ENCODE measurements at places on chromosomes 11 and 22.
A peak's percentile ranks its signal among the peaks of the same experiment; 100 is the strongest.

GRCh38 chr22:33105501-33105911 lies 47.3 kb upstream of the SYN3 start:
- no peak for DNase-seq

DNA sequence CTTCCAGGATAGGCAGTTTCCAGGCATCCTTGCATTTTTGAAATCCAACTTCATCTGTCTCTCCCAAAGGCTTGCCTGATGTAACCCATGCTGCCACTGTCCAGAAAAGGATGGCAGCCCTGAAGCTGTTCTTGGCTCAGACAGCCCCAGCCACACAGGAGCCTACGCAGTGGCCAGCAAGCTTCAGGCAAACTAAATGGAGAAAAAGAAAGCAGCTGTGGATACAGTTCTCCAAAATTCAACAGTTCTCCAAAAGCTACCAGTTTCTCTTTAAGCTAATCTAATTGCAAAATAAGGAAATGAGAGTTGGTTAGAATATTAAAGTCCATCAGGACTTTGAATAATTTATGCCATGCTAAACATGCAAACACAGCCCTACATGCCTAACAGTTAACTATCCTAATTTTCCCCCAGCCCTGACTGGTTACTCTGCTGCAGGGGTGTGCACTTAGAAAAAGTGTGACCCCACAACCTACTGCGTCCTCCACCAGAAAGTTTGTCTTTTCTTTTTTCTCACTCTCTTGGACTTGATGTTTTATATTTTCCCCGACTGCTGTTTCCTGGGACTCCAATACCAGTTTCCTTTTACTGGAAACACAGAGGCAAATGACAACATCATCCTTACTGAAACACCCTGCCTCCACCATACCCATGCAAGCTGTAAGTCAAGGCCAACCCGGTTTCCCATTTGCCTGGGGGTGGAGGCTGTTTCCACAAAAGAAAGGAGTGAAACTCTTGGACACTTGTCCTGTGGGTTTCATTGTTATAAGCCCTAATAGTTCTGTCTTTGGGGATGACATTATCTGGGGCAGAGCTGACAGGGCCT lies 69.1 kb upstream of the OR5AN1 start:
- DNase-seq = no peak

- no peak for DNase-seq
These were observed at the start of gene MOGAT2 for GRCh38 chr11:75717608-75718418. TSS of gene MOGAT2 (plus strand) at chr11:75717838. CDS start at chr11:75717889, 51 bp downstream.

- no peak for DNase-seq
These were observed 5.1 kb downstream of the ACCS start for GRCh38 chr11:44071157-44071556.

DNA sequence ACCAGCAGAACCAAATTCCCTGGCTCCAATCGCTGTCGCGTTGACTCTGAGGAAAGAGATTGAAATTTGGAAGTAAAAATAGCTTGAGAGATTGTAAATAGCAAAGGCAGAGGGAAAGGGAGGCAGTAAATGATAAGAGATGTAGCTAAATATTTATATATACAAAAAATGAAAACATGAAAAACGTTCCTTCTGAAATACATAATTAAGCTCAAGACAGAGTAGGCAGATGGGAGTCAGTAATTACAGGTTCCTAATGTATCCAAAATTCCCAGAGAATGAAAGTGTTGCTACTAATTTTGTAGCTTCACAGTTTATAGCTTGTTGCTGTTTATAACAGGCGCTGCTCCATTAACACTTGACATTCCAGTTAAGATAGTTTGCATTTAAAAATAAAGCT lies 648.7 kb downstream of the KCNA4 start:
- DNase-seq = no peak

GRCh38 chr11:113188371-113188834 lies 126.0 kb upstream of the TTC12 start:
- DNase-seq = no peak

- DNase-seq = no peak
These were observed 414.0 kb upstream of the LUZP2 start for GRCh38 chr11:24082860-24083259.

GRCh38 chr22:33984656-33985285 lies 64.5 kb upstream of the LARGE1 start:
- DNase-seq = no peak

GRCh38 chr11:44149651-44150050 lies 54.2 kb downstream of the EXT2 start:
- DNase-seq = no peak

DNA sequence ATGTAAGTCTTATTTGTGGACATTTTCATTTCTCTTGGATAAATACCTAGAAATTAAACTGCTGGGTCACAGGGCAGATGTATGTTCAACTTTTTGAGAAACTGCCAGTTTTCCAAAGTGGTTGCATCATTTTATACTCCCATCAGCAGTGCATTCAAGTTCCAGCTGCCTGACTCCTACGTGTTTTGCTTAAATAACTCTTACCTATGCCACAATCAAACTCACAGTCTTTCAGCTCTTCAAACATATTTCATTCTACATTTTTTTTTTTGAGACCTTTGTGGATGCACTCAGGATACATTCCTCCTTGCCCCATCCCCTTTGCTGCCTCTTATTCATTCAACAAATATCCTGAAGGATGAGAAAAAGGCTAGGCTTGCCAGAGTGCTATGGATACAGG lies 9.2 kb downstream of the TCF20 start:
- no peak for DNase-seq

DNA sequence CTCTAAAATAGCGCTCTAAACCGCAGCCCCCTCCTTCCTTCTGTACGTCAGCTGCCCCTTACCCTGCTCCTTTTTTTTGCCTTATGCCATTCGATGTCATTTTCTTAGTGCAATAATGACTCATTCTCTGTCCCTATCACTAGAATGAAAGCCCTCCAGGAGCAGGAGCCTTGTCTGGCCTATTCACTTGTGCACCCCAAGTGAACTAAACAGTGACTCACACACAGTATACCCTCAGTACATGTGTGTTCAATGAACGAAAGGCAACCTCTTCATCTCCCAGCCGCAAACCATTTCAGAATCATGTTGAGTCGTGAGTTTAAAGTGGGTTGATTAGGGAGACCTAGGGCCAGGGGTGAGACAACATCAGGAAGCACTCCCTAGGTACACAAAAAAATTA lies 50.7 kb upstream of the SPATA19 start:
- DNase-seq = no peak

DNA sequence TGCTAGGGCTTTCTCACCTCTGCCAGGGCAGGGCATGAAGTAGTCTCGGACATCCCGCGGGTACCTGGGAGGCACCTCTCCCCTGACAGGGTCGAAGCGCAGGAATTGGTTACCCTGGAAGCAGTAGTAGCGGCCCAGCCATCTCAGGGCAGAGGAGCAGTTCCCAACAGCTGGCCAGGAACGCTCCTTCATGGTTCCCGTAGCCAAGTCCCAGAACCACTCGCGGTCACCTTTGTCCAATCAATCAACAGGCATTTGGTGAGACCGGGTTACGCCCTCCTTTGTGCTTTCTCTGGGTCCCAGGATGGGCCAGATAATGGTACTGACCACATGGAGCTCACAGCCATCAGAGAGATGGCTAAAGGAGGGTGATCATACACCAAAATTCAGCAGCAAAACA lies 3.4 kb downstream of the HPX start:
- DNase-seq = no peak

- DNase-seq = no peak
These were observed 37.4 kb downstream of the PRR5L start for GRCh38 chr11:36333468-36333867.

- DNase-seq = no peak
These were observed 17.4 kb downstream of the SMCO4 start for GRCh38 chr11:93525601-93526345.

DNA sequence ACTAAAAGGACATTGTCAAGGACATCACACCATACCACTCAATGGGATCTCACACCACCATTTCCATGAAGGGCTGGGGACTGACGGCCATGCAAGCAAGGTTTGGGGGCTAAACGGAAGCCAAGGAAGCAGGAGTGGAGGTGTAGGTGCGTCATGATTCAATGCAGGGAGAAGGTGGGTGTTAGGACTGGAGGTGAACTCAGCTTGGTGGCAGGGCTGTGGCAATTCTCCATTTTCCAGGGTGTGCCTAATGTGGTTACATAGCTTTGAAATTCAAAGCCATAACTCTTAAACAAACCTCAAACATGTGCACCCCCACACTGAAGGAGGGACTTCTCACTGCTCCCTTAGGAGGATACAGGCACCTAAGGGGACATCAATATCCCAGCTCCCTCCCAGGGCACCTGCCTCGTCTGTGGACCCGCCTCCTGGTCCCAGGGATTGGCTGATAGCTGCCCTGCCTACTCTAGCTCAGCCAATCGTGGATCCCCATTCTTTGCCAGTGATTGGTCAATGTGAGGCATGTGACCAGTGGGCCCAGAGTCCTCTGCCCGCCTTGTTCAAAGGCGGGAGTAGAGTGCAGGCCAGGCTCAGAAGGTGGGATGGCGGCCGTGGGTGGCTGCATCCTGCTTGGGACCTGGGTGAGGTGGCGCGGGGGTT lies 64.6 kb downstream of the CTTN start:
- no peak for DNase-seq

DNA sequence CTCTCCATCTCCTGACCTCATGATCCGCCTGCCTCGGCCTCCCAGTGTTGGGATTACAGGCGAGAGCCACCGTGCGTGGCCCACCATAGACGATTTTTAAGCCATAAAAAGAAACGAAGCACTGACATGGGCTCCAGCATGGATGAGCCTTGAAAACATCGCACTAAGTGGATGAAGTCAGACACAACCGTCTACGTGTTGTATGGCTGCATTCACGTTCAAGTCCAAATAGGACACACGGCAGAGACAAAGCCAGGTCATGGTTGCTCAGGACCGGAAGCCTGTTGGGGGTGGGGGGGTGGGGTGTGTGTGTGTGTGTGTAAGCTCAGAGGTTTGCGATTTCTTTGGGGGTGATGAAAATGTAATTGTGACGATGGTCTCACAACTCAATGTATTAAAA lies 10.0 kb downstream of the RRP7A start:
- no peak for DNase-seq

DNA sequence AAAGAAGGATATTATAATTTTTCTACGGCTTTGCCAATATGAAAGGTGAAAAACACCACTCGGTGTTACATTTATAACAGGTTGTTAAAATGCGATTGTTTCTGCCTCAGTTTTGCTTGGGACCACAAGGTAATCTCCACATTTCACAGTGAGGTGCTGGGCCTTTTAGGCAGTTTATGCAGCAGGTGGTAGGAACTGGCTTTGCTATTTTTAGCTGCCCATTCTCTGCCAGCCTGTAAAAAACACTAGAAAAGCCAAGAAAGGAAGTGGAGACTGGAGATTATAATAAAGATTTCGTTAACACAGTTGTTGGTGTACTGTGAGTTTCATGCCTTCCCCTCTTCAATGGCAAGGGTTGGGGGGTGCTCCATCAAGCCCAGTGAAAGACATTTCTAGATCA lies 8.0 kb upstream of the MRPL16 start:
- DNase-seq = no peak

GRCh38 chr22:26981111-26981510 lies 323.7 kb downstream of the MIAT start:
- DNase-seq = no peak

DNA sequence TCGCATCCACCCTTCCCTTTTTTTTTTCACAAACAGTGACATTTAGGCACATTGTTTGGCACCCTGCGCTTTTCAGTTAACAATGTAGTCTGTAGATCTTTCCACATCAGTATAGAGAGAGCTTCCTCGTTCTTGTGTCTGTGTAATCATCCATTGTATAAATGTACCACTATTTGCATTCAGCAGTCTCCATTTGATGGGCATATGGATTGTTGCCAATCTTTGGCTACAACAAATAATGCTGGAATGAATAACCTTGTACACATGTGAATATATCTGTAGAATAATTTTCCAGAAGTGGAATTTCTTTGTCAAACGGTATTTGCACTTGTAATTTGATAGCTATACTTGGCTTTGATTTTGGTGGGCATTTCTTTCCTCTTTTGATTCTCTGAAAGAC lies 17.1 kb downstream of the MPEG1 start:
- DNase-seq = no peak

DNA sequence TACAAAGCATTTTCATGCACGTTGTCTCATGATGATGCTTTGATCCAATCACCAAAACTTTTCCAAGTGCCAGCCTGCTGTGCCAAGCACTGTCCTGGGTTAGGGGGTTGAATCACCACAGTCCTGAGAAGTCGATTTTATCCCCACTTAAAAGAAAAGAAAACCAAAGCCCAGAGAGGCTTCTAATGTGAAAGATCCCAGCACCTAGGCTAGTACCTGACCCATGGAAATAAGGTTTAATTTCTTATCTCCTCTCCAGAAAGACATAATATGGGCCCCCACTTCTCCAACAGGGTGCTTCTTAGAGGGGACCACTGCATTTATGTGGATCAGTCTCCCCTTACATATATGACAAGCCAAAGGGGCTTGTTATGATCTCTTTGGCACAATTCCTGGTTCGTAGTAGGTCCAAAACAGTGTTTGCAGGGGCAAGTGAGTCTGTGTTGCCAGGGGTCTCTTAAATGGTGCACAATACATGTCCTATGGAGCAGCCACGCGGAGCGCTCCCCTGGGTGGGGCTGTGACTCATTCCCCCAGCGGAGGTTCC lies 1.9 kb upstream of the BCL9L start:
- DNase-seq = no peak

DNA sequence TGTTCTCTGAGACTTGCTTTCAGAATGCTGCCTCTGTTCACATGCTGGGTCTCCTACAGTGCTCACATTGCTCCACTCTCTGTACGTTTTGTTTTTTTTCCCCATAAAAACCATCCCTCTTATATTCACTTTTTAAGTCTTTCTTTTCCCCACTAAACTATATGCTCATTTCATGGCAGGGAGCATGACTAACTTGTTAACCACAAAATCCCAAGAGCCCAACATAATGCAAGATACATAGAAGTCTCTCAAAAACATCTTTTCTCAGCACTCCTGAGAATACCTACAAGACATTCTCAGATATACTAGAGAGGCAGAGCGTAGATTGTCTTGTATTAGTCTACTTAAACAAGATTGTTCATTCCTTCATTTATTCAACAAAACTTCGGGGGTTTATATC lies 73.3 kb downstream of the FAM76B start:
- no peak for DNase-seq

GRCh38 chr11:6238902-6239301 lies at the start of gene CNGA4:
TSS of gene CNGA4 (plus strand) at chr11:6239089. CDS start at chr11:6239207, 118 bp downstream.
- no peak for DNase-seq

DNA sequence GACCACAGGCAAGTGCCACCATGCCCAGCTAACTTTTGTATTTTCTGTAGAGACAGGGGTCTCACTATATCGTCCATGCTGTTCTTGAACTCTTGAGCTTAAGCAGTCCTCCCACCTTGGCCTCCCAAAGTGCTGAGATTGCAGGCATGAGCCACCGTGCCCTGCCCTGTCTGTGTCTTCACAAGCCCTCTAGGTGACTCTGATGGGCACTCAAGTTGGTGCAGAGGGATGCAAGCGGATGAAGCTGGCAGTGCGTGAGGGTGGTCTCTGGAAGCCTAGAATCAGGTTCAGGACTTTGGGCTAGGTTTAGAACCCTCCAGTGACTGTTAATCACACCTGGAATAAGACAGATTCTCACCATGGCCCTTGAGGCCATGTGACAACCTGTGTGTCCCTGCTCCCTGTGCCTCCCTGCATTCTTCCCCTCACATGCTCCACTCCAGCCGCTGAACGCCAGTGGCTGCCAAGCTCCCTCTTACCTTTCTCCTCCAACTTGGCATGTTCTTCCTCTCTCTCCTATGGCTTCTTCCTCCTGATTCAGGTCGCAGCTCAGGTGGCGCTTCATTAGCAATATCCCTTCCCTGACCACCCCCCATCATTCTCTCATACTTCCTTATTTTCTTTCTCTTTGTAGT lies 242.3 kb upstream of the TBCEL start:
- peak; percentile 60 for DNase-seq

GRCh38 chr11:19592842-19593241 lies 119.8 kb upstream of the NAV2 start:
- DNase-seq = no peak

GRCh38 chr11:35307221-35307621 lies 112.1 kb downstream of the SLC1A2 start:
- DNase-seq = no peak
